ENCODE measurements at places on chromosomes 7 and 10. TPM values are rescaled to one million over a fixed set of nuclear protein-coding genes. Genes with fewer than 3 reads are reported as not detected.

DNA sequence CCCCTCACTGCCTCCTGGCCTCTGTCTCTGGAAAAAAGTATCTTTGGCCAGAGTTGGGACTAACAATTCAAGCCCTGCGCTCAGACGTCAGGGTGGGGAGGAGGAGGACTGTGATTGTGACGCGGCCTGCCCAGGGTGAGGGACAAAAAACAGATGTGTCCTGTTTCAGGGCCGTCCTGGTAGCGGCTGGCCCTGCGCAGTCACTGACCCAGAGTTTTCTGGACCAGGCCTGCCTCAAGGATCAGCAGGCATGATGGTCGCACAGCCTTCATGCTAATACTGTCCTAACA, 110.1 kb downstream of the CYTH3 start:
- no peak for DNase-seq

Gene GJD4
- total RNA-seq = not detected

Gene ZNF488
- total RNA-seq = 1.7 TPM

DNA sequence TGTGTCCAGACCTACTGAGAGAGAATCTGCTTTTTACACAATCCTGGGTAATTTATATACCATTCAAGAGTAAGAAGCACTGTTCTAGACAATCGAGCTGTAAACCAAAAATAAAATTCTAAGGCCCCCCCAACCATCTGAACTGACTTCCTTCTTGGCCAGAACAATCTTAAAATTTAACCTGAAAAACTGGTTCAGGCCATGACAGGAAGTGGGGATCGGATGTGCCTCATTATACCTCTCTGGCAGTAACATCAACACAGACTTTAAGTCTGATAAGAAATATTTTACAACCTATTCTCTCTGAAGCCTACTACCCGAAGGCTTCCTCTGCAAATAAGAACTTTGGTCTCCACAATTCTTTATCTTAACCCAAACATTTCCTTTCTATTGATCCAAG, 75.2 kb upstream of the KIF5B start:
- DNase-seq = no peak

DNA sequence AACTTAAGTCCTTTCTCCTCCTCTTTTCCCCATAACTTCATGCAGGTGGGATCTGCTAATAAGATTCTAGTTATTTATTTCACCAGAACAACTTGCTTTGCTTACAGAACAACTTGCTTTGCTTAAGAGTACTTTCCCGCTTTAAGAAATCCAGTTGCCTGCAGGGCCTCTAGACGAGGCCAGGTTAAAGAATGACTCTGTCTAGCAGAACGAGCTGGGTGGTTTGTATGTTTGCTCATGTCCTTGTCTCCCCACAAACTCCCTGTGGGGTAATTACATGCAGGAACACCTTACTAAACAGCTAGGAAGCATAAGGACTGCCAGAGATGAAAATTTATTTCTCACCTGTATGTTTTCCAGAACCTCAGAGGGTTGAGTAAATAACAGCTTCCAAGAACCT, 8.8 kb upstream of the FZD8 start:
- no peak for DNase-seq

- no peak for DNase-seq
These were observed 229.1 kb downstream of the ELFN1 start for GRCh38 chr7:1899196-1899595.

GRCh38 chr10:68759223-68759863, 38.3 kb downstream of the CCAR1 start:
- no peak for DNase-seq

Gene CPA2
- 1.1 TPM for total RNA-seq

Gene SH2D4B
- not detected for total RNA-seq

Gene RAMP3
- 9.5 TPM for total RNA-seq

- DNase-seq = no peak
These were observed 59.4 kb upstream of the FRMD4A start for GRCh38 chr10:14389981-14390590.

Gene ANTXRL
- not detected for total RNA-seq

DNA sequence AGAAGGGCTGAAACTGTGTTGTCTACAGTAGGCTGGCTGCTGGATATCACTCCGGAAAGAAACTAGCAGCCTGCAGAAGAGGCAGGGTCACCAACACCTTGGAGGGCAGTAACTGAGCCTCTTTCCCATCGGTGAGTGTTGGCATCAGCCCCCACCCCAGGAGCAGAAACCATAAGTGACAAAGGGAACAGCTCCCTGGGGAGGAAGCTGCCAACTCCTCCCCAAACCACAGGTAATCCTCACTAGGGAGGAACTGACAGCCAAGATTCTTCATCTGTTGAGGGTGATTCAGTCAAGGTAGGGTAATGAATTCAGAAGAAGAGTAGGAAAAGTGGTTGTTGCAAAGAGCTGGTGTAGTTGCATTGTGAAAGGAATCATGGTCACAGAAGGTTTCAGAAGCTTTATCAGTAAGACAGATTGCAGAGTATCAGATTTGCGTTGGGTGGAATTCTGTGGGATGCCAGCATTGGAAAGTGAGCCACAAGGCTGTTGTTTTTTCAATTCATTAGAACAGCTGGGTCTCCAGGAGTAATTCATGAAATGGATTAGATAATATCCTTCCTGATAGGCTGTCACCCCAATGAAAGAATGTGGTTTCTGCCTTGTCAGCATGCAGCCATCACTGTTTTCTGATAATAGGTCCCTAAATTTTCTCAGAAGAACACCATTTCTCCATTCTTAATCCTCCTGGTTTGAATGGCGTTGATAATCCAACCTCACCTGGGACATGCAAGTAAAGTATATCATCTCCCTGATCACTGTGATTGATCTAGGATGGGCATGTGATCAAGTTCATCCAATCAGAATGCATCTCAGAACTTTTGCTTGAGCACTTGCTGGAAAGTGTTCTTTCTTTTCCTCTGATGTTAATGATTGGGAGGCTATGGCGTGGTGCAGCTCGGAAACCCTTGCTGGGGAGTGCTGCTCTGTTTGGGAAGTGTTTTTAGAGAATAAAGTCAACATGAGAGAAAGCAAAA, 75.0 kb upstream of the CTBP2 start:
- DNase-seq = no peak

DNA sequence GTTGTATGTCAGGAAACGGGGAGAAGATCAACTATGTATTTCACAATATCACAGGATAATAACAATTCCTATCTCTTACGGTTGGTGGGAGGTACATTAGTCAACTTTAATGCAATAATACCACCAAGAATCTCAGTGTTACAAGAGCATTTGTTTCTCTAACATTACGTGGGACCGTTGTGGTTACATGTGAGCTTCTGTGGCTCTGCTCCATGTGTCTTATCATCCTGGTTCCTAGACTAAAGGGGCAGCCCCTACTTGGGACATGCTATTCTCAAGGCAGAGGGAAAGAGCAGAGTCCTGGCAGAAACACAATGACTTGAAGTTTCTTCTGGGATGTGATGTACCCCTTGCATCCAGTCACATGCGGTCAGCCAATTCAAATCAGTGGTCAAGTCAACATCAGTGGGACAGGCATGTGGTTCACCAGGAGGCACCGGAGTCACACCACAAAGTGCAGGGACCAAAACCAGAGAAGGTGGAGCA, 2.5 kb upstream of the ZNF22 start:
- DNase-seq = no peak

Gene TFPI2
- 0.37 TPM for total RNA-seq

DNA sequence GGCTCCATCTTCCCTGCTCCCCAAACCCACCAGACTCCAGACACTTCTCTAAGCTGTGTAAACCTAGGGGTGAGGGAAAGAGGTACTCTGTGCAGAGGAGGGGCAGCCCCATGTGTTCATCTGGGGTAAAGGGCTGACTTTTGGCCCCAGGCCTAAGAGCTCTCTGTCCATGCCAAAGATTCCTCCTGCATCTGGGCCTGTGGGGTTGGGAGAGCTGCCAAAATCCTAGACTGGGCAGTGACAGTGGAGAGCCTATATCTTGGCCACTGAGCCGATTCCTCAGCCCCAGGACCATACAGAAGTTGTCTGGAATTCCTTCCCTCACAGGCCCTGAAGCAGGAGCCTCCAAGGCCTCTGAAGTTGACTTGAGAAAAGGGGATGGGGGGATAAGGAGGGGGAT, 25.3 kb upstream of the LEP start:
- no peak for DNase-seq

- no peak for DNase-seq
These were observed 273.2 kb downstream of the CDK14 start for GRCh38 chr7:90869335-90869734.

Gene CRTAC1
- 0.43 TPM for total RNA-seq

- DNase-seq = no peak
These were observed 92.5 kb downstream of the ARL4A start for GRCh38 chr7:12779947-12780346.

- DNase-seq = no peak
These were observed 21.3 kb downstream of the CFAP46 start for GRCh38 chr10:132921086-132921485.

Gene HOXA13
- total RNA-seq = 39.4 TPM

Gene AKR1D1
- total RNA-seq = not detected

DNA sequence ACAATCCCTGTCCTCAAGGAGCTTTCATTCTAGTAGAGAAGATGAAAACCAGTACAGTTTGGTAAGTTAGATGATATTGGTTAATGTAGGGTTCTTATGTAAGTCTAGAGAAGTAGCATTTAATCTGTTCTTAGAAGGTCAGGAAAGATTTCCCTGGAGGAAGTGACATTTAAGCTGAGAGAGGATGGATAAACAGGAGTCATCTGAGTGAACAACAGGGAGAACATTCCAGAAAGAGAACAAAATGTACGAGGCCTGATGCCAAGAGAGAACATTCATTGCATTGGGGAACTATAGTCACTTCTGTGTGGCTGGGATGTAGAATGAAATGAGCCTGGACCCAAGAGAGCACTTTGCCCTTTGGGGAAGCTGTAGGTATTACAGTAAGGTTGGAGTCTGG, 88.0 kb downstream of the CFTR start:
- DNase-seq = no peak

DNA sequence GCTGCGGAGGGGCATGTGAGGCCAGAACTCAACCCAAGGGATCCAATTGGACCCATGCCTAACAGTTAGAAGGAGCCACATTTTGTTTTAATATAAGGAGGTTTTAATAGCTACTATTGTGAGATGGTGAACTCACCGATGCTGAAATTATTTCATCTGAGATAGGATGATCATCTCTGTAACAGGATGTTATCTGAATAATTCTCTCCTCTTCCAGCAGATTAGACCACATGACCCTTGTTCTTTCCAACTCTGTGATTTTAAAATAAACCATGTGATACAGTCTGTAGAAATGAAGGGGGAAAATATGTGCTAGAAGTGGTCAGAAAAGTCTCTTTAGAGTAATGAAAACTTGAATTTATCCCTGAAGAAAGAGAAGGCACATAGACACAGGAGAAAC, 385.8 kb downstream of the LRMDA start:
- no peak for DNase-seq

Gene FUOM
- total RNA-seq = 25.5 TPM

All from left colon (tissue), 2 donors.